Fibroblast of upper back skin (primary cell): ENCODE measurements at places on chromosomes 1 and 21.

GRCh38 chr1:42944246-42944928, 14.3 kb downstream of the SLC2A1 start:
- no peak for DNase-seq

- DNase-seq, result peak; percentile 54
Observed at GRCh38 chr1:243246916-243247315, 8.2 kb downstream of the CEP170 start.

DNA sequence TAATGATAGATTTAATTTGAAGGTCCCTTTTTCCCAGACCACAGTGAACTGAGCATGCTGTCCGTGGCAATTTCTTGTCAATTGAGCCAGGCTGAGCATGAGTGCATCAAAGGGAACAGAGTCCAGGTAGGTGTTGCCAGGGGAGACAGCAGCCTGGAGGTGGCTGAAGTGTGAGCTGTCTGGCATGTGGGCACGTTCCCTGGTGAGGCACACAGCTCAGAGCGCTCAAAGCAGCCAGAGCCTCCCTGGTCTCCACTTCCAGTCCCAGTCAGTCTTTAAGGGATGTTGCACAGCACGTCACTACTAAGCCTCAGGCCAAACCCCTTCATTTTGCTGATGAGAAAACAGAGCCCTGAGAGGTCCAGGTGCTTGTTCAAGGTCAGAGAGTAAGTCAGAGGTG, 251.4 kb downstream of the MATN1 start:
- DNase-seq, result no peak

DNA sequence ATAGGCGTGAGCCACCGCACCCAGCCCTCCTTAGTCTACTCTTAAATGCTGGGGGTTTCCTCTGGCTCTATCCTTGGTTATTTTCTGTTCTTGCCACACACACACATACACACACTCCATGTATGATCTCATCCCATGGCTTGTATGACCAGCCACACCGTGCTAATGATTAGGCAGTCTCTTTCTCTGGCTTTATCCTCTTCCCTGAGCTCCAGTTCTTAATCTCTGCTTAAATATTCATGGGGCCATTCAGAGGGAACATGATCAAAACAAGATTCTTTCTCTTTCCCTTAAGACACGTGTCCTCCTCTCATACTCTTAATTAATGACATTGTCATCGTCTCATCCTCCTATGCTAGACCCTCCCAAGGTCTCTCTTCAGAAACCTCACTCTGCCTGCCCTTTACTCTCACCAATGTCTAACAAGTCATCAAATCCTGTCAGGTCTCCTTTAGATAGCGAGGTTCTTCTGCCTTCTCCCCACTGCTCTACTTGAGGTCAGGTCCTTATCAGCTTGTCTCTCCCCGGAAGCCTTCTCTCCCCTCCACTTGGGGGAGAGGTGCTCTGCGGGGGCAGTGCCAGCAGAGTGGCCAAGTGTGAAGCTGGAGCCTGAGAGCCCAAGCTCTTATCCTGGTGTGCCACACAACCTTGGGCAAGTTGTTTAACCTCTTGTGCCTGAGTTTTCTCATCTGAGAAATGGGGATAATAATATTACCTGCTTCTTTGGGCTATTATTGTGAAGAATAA, 83.0 kb upstream of the GNG12 start:
- no peak for DNase-seq
